ENCODE measurements at places on chromosomes 1 and 21.
A peak's percentile ranks its signal among the peaks of the same experiment; 100 is the strongest.

GRCh38 chr1:24089743-24090555, 22.0 kb downstream of the MYOM3 start:
- DNase-seq, result no peak

DNA sequence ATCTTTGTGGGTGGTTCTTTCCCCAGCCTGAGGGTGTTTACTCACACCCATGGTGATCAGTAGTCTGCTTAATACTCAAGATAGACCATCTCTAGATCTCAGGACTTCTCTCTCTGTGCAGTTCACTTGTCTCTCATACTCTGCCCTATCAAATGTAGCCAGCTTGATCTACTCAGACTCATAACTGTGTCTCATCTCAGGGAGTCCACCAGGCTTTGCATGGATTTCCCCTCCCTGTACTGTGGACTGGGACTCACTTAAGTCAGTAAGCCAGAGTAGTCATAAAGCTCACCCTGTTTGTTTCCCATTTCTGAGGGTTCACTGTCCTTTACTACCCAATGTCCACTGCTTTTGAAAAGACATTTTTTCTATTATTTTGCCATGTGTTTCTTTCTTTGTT, 41.8 kb downstream of the LYPLAL1 start:
- DNase-seq, result no peak

DNA sequence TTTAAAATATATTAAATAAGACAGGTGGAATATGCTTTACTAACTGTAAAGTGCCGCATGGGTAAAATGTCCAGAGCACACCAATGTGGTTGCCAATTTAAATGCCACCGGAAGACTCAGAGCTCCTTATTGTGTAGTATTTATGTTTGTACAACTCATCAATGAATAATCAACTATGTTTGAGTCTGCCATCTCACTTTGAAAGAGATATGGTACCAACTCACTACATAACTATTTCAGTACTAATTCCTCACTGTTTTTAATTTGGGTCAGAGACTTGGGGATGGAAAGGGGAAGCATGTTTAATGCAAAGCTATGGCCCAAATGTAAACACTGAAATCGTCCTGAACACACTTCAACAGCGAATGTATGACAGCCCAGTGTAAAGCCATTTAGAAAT, 144.8 kb downstream of the NR5A2 start:
- no peak for DNase-seq

- DNase-seq, result no peak
Observed at GRCh38 chr1:157270705-157271274, 132.6 kb upstream of the ETV3 start.

DNA sequence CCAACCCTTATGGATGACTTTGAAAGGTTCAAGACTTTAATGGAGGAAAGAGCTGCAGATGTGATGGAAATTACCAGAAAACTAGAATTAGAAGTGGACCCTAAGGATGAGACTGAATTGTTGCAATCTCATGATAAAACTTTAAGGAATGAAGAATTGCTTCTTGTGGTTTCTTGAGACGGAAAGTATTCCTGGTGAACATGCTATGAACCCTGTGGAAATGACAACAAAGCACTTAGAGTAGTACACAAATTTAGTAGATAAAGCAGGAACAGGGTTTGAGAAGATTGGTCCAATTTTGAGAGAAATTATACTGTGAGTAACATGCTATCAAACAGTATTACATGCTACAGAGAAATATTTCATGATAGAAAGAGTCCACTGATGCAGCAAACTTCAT, 215.4 kb downstream of the OMA1 start:
- DNase-seq, result no peak

- no peak for DNase-seq
Observed at GRCh38 chr21:41758550-41758949, 8.3 kb downstream of the RIPK4 start.

DNA sequence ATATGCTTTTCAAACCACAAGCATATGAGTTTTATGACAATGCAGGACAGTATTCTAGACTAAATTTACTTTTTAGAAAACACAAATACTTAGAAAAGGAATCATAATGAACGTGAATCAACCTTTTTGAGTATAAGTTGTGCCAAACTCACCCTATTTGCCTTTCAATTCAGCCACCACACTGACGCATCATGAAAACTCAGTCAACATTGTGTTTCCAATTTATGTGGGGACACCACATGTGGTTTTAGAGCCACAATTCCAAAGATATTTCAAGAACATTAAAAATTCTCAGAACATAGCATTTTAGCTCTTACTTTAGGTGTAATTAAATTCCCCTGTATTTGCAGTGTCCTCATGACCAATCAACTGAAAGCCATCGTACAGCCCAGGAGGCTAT, 118.8 kb downstream of the PTBP2 start:
- no peak for DNase-seq

GRCh38 chr1:33465316-33465715, 7.1 kb upstream of the ZSCAN20 start:
- DNase-seq, result no peak

DNA sequence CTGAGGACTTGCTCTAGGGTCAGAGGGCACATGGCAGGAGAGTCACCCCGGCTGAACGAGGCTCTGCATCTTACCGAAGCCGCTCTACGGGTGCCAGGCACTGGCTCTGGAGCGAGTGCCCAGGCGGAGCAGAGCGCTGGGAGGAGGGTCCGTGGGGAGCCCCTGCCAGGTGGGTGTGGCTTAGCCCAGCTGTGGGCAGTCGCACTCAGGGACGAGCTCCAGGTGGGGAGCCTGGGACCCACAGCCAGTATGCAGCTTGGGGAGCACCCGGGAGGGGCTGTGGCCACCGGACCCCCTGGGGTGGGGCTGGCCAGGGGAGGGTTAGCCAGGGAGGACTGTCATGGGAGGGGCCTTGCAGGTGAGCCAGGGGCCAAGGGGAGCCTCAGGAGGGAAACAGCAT, 3.8 kb downstream of the AGRN start:
- no peak for DNase-seq

DNA sequence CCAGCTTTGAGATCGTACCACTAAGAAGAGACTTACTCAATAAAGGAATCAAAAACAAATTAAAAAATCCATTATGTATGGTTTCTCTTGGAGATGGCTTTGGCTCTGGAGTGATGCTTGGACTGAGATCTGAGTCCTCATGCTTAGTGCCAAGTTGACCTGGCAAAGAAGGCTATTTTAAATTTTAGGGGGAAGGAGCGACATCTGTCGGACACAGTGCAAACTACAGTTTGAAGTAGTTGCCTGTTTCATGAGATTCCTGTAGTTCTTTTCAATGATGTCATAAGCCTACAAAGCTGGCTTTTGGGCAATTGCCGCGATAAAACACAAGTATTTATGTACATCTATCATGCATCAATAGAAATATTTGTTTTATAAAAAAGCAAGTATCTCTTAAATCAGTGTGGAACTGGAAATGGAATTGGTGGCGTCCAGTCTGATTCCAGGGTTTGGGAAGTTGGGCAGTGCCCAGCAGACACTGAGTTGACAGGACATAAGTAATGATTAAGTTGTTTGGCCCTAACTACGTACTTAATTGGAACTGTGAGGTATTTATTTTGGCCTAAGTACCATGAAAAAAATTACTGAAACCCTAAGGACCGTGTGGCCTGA, 50.0 kb downstream of the TBCE start:
- peak; percentile 31 for DNase-seq

DNA sequence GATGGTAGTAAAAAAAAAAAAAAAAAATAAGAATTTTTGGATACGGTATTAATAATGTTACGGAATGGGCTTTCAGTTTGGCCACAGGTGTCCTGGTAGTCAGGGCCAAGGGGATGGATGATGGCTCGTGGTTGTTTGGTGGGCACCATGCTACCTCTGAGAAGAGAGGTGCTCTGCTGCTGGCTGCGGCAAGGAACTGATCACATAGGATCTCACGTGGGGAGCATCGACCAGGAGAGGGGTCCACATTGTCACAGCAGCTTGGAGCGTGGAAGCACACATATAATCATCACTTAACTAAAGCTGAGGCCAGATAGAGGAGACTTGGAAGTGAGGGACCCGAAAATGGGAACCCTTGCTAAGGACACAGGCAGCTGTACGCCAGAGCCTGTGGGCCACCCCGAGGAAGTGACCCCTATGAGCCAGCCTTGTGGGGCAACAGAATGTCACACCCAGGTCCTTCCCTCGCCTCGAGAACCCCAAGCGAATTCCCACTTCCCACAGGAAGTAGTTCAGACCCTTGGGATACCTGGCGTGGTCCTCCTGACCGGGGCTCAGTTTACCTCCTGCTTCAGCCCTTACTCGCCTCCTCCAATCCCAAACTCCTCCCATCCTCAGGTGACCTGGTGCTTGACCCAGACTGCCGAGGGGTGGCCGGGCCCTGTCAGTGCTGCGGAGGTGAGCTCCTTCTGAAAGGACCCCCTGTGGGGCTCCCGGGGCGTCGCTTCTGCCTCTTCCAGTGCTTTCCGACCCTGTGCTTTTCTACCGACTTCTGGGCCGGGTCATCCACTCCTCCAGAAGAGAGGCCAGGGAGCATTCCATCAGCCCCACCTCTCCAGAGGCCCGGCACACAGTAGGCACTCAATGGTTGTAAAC, 222.0 kb downstream of the CAMTA1 start:
- no peak for DNase-seq

GRCh38 chr1:41880950-41881885, 37.5 kb downstream of the HIVEP3 start:
- DNase-seq, result no peak

- DNase-seq, result no peak
Observed at GRCh38 chr1:11134251-11134897, 34.7 kb upstream of the EXOSC10 start.

DNA sequence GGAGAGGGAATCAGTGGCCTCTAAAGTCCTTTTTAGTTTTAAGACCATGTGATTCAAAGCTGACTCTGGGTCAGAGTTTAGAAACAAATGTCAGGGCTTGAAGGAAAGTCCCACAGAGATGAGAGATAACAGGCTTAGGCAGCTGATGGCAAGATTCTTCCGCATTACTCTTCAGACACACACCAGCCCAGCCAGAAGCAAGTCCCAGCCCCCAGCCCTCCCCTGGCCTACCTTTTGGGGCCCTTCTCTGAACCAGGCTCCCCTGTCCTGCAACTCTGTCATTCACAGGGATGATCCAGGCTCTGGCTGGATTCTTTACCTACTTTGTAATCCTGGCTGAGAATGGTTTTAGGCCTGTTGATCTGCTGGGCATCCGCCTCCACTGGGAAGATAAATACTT, 13.1 kb upstream of the CASQ1 start:
- DNase-seq, result no peak

DNA sequence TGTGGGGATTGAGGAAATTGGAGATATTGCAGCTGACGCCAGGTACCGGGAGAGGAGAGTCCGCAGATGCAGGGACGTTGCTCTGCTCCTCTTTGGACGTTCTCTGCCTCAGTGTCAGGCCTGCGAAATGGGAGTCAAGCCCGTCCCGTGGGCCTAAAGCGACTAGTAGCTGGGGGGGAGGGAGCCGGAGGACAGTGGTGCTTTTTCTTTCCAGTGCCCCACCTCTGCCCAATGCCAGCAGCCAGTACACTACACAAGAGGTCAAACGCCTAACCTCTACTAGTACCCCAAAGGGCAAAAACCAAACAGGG, 413.6 kb upstream of the ESRRG start:
- no peak for DNase-seq

DNA sequence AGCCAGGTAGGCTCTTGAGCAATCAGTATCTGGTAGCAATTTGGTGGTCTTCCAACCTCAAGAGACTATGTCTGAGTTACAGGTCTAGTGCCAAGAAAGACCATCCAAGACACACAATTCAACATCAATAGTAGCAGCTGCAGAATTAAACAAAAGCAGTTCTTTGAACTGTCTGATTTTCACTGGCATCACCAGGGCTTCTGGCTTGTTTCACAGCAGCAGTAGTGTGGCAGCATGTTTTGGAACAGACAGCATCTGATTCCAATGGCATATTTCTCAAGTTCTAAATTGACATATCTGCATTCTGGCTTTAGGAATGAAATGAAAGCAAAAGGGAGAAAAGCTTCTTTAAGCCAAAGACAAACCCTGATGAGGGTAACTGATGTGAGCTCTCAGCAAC, 334.7 kb upstream of the PRMT6 start:
- DNase-seq, result no peak

DNA sequence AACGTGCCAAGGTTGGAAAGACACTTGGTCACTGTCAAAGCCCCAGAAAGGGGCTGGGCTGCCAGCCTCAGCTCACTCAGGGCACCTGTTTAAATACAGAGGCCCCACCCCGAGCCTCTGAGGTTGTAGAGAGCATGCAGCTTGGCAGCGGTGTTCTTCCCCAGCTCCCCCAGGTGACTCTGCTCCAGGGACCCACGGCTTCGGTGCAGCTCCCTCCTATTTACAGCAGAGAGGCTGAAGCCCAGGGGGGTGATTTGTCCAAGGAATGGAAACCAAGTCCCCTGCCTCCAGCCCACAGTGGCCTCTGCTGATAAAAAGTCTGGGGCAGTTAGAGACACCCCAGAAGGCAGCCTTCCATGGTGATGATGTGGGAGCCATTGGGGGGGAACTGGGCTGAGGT, 9.1 kb upstream of the C1QA start:
- DNase-seq, result no peak

- DNase-seq, result no peak
Observed at GRCh38 chr1:193019442-193020026, 39.6 kb downstream of the UCHL5 start.

GRCh38 chr1:22412932-22413727, 38.5 kb upstream of the ZBTB40 start:
- DNase-seq, result peak; percentile 21

DNA sequence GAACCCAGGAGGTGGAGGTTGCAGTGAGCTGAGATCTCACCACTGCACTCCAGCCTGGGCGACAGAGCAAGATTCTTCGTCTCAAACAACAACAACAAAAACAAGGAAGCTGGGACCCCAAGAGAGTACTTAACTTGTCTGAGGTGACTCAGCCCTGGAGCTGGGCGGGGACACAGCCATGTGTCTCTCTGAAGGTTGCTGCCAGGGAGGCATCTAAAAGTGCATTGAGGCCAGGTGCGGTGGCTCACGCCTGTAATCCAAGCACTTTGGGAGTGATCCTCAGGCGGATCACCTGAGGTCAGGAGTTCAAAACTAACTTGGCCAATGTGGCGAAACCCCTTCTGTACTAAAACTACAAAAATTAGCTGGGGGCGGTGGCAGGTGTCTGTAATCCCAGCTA, 7.7 kb downstream of the IFI6 start:
- no peak for DNase-seq

GRCh38 chr1:52877554-52877953, 35.0 kb downstream of the ZYG11A start:
- no peak for DNase-seq

DNA sequence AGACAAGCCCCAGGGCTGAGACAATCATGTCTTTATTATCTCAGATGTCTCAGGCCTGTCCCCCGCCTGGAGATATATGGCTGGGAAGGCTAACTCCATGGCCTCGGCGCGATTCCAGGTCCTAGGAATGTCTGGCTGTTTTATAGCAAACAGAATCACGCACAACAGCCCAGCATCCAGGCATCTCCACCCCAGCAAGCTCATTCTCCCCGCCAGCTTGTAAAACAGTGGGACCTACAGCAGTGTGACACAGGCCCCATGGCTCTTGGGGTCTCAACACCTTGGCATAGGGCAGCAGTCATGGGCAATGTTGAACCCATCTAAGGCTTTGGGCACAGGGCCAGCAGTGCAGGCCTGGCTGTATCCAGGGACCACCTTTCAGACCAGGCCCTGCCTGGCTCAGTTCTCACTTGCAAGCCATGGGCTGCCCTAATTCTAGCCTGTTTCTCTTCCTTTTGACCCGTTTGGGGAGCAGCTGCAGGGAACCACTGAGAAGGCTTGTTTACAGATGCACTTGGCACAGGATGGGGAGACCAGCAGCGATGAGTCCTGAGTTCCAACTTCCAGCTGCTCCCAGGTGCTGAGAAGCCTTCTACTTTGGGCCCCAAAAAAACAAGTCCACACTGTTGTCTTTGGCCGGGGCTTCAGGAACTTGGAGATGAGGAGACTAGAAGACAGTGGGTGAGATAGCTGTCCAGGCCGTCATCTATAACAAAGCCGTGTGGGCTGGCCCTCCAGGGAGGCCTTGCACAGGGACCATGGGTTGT, 34.4 kb downstream of the WNT4 start:
- DNase-seq, result peak; percentile 42

Data from right kidney (tissue), 9 donors.